CD8-positive, alpha-beta memory T cell (primary cell): ENCODE measurements at places on chromosomes 7 and 10.

DNA sequence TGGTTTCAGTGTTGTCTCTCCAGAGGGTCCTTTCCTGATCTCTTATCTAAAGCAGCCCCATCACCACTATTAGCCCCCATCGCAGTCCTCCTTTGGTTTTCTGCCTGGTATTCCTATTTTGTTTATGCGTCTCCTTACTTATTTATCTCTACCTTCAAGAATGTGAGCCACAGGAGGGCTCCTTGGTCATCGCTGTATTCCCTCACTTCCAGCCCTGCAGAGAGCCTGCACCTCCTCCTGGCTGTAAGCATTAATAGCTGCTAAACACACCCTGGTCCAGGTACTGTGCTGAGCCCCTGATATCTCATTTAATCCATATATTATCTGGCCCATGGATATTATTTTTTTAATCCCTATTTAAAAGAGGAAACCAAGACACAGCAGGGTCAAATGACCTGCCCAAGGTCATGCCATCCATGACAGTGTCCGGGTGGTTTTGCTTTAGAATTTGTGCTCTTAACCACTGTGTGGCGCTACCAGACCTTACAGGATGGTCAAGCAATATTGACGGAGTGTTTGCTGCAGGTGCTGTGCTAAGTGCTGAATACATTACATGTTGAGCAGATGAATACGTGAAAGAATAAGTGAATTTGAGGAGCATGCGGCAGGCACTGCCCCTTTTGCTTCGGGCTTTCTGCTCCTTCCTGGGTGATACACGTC is 227.2 kb downstream of the ADAM12 start:
- DNase-seq = no peak

DNA sequence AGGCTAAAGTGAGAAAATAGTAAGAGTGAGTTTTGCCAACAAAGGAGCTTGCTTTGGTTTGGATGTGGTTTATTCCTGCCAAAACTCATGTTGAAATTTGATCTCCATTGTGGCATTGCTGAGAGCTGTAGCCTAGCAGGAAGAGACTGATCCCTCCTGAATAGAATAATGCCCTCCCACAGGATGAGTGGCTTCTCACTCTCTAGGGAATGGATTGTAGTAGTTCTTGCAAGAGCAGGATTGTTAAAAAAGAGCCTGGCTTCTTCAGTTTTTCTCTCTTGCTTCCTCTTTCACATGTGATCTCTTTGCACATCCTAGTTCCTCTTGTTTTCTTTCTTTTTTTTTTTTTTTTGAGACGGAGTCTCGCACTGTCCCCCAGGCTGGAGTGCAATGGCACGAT is 34.4 kb downstream of the ASAH2 start:
- no peak for DNase-seq

DNA sequence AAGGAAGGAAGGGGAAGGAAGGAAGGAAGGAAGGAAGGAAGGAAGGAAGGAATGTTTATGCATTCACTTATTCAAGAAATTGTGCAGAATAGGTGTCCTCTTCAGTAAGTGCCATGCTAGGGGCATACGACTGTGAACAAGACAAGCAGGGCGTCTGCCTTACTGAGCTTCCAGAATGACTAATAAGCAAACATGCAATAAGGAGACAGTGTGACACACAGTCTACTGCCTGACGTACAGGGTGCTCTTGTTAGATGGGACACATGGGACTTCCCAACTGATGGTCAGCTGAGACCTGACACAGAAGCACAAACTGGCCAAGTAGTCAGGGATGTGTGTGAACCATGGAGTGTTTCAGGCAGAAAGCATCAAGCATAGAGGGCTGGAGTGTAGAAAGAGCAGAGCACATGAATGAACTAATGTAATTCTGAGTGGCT is 18.2 kb downstream of the DNAJC12 start:
- DNase-seq = no peak

GRCh38 chr10:129501652-129502436 is 34.8 kb downstream of the MGMT start:
- no peak for DNase-seq

- DNase-seq = no peak
These were observed 578.6 kb upstream of the FOXK1 start for GRCh38 chr7:4103352-4104091.

- no peak for DNase-seq
These were observed 315.3 kb upstream of the HGF start for GRCh38 chr7:82085116-82085515.

DNA sequence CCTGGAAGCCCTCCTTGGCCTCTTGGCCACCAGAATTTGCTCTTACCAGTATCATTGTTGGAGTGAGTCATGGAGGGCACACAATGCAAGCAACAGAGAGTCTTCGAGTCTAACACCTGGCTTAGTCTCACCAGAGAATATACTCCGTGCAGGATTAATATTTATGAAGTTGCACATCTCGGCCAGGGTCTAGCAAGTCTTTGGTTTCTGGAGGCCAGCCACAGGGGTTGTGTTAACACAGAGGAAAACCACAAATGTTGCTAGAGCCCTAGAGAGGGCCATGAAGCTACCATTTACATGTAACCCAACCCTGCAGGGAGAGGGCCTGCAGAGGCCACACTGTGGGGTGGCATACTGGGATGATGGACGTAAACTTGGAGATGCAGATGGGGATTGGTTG is 71.8 kb downstream of the MTPN start:
- DNase-seq = no peak

DNA sequence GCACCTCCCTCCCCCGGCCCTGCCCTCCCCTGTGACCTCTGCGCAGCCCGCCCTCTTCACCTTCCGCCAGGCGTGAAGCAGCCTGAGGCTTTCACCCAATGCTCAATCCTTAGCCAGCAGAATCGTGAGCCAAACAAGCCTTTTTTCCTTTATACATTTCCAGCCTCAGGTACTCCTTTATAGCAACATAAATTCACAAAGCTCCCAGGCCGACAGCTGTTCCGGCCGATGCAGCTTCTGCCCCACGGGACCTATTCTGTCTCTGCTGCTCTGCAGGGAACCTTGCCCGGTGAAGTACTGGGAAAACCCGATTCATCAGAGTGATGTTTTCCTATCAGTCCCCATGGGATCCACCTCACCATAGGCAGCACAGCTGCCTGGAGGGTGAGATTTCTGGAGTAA is 87.4 kb downstream of the CHST15 start:
- DNase-seq = no peak

- DNase-seq = no peak
These were observed 21.5 kb downstream of the DNAJC9 start for GRCh38 chr10:73225518-73225917.

GRCh38 chr10:34116220-34116641 is 698.9 kb downstream of the PARD3 start:
- DNase-seq = no peak

GRCh38 chr7:113087071-113087998 is 708 bp upstream of the GPR85 start:
- no peak for DNase-seq

GRCh38 chr7:116241291-116241690 is 31.0 kb downstream of the TES start:
- DNase-seq = no peak

- DNase-seq = no peak
These were observed 1.6 kb downstream of the CHN2 start for GRCh38 chr7:29196191-29196590.

- no peak for DNase-seq
These were observed 649 bp downstream of the DNA2 start for GRCh38 chr10:68471063-68471585.

- no peak for DNase-seq
These were observed 72.0 kb downstream of the GFRA1 start for GRCh38 chr10:116201011-116201410.

DNA sequence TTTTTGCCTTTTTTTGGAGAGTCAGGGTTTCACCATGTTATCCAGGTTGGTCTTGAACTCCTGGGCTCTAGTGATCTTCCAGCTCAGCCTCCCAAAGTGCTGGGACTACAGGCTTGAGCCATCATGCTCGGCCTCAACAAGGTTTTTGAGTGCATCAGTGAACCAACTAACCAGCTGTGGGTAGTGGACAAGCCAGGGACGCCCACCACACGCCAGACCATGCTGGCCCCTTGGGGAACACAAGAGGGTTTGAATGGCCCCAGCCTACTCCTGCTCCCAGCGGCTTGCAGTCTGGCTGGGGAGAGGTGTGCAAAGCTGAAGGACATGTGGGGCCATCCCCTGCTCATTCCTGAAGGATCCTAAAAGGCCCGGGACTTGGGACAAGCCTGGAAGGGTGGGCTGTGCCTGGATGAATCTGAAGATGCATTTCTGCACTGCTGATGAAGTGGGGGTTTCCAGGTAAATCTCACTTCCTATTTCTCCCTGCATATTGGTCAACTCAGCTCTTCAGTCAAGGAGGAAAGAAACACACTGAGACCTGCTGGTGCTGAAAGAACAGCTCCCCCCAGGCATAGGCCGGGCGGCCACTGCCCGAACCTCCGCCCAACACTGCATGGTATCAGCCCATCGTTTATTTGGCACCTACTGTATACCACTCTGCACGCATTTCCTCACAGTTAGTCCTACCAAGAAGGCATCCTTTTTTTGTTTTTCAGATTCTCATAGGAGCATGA is 6.9 kb downstream of the MMD2 start:
- DNase-seq = no peak

GRCh38 chr7:1900847-1901246 is 230.8 kb downstream of the ELFN1 start:
- no peak for DNase-seq

- no peak for DNase-seq
These were observed 39.4 kb downstream of the CHST15 start for GRCh38 chr10:124053971-124054370.

DNA sequence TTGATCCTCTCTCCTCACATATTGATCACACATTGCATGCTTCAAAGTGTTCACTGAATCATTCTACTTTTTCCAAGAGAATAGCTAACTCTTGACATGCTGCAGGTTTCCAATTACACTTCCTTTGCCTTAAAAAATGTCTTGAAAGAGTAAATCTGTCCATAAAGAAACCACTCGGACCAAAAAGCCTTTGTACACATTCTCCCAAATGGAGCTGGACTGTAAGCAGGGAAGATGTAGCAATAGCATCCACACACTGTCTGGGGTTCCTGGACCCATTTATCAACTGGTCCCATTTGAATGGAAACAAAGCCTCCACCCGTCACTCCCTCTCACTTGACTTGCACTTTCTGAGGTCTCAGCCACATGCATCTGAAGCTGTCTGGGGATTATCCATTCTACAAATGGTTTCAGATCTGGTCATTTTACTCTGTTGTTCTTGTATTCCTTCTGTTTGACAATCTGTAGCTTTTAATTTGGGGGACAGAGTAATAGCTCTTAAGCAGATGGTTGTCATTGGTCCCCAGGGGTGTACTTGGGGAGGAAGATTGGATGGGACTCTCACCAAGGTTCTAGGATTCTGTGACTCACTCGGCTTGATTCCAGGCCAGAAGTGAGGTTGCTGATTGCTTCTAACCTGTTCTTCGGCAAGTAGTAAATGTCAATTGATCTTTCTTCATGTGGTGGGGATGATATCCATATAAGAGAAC is 203.5 kb downstream of the HIBADH start:
- no peak for DNase-seq

- DNase-seq = no peak
These were observed 280.9 kb downstream of the LRMDA start for GRCh38 chr10:75712242-75712880.

DNA sequence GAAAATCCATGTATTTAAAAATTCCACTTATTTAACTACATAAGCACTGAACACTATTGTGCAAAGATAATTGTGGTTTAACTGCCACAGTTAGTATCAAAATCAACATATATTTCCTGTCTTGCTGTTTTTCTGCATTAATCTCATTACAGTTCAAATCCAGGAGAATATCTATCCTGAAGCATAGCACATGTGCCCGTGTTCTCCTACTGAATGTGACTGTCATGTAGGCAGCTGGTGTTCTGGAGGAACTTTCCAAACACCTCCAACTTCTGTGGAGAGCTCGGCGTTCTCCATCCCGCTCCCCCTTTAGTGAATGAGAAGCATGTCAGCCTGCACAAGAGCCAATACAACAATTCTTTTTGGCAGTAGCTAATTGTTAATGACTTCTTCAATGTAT is 76.4 kb upstream of the IKZF1 start:
- no peak for DNase-seq
